GM12878 (cell line): ENCODE measurements at places on chromosomes 16 and 17.

GRCh38 chr17:80460429-80460834 lies 16.0 kb downstream of the NPTX1 start:
- DNase-seq: no peak

DNA sequence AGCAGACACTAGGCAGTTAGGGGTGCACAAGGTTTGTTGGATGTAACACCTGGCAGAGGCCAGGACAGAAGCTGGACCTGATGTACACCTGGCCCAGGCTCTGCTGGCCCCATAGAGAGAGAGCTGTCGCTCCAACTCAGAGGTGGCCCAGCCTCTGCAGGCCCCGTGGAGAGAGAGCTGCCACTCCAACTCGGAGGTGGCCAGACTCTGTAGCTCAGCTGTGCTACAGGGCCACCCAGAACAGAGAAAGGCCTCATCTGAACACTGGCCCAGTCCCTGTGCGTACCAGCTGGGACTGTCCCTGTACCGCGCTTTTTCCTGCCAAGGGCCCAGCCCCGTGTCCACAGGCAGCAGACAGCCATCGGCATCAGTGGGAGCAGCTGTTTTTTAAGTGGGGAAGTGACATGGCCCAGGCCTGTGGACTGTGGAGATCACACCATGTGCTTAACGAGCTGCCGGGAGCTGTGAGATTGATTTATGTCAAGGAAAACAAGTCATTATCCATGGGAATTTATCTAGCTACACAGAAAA lies 176.4 kb upstream of the CHMP6 start:
- DNase-seq: no peak

GRCh38 chr16:48629016-48629415 lies 19.0 kb upstream of the N4BP1 start:
- no peak for DNase-seq

DNA sequence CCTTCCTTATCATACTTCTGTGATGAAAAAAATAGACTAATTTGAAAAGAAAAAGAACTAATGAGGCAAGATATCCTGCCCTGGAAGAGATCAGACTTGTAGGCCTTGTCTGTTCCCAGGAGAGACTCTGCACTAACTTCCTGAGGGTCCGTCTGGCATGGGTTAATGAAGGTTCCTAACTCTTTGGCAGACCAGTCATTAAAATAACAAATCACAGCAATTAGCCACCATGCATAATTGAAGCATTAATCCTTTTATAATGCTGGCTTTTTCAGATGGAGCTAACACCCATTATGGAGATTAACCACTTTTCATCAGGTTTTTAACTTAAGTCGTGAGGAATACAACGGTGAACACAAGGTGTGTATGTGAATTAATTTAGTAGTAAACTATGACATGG lies 10.4 kb upstream of the KRT10 start:
- DNase-seq: no peak

DNA sequence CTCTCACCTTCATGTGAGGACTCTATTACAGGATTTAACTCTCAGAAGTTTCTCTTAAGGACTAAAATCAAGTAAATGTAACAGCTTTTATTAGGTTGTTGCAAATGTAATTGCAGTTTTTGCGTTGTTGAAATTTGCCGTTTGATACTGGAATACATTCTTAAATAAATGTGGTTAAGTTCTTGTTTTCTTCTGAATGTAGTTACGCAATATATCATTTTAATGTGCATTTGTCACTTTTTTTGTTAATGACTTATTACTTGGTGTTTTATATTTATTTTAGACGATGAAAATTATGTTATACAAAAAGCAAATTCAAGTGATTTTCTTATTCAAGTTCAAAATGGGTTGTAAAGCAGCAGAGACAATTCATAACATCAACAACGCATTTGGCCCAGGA lies 76.3 kb downstream of the TTC19 start:
- DNase-seq: no peak

DNA sequence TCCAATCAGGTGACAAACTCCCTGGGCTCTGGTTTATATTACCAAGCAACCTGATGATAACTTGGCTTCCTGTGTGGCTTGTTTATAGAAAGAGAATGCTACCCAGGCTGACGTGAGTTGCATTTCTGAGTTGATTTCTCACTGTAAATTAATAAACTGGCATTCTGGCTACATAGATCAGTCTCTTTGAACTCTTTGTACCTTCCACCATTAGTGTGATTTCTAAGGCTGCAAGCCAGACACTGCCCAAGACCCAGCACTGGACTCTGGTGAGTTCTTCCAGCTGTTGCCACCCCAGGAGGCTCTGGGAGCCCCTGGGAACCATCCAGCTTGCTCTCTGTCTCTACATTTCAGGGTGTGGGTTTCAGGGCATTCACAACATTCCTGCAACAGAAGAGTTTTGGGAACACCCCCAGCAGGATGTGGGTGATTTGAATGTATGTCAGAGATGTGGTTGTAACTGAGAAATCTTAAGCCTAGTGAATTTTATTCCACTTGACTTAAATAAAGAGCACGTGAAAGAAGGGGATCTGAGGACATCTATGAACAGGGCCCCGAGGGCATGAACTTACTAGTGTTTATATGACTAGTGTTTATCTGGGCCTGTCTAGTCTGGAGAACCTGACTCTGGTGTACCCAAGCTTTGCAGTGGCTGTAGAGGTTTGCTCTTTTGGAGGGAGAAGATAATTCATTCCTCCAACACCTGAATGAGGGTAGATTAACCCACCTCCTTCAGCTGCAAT lies 30.3 kb upstream of the LRRC37A start:
- DNase-seq: no peak

DNA sequence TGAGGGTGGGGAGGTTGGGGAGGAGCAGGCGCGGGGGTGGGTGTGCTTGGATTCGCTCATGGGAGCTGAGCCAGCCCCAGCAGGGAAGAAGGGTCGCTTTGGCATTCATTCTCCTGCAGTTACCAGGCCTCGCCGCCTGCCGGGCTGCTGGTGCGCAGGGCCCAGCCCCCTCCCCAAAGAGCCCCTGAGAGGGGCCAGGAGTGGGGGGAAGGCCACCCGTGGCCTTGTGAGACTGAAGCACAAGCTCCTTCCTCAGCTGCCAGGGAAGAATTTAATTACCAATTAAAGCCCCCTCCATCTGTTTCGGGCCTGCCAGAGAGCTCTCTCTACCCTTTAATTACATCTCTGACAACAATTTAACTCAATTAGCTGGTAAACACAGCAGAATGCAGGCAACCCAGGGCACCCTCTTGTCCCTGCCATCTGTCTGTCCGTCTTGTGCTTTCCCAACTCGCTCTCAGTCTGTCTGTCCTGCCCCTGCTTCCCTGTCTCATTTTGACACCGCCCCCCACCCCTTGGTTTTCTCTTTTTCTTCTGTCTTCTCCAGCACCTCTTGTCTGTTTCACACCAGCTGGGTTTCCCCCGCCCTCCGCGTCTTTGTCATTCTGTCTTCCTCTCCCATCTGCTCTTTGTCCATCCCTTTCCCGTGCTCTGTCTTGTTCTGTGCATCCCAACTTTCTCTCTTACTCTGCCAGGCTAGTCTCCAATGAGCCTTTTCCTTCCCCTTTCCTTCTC lies 32.7 kb downstream of the CDK5RAP3 start:
- DNase-seq: no peak

GRCh38 chr17:51046046-51046445 lies 74.6 kb downstream of the SPAG9 start:
- DNase-seq: no peak

- DNase-seq: no peak
Observed at GRCh38 chr16:55370762-55371482, 46.9 kb downstream of the IRX6 start.

GRCh38 chr17:66971264-66971663 lies 6.8 kb downstream of the CACNG4 start:
- DNase-seq: no peak

GRCh38 chr16:50244504-50245416 lies 21.6 kb upstream of the ADCY7 start:
- no peak for DNase-seq

DNA sequence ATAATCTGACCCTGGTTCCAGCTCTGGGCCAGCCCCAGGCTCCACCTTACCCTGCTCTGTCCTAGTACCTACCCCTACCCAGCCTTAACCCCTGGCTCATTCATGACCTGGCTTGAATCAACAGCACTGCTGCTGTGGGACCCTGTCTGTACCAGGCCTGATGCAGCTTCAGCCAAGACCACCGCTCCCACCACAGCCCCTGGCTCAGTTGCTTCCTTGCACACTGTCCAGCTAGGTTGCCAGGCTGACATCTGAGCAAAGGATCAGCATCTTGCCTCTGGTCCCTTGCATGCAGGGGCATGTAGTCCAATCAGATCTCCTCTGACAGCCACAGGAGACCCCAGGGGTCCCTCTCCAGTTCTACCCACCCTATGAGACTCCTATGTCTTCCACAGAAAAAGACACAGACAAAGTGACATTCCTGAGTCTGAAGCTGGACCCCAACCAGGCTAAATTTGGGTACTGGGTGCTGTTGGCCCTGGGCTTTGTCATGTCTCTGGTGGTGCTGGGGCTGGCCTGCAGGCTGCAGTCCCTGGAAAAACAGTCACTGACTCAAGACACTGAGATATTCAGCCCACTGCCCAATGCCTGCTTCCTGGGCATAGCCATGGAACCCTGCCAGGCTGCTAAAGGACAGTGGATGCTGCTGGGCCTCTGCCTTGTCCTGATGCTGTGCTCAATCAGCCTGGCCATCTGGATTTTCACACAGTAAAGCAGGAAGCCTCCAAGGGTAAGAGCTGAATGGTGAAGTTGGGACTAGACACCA lies 3.9 kb upstream of the KCNH6 start:
- DNase-seq: no peak

- no peak for DNase-seq
Observed at GRCh38 chr17:15973016-15973415, 26.5 kb downstream of the ZSWIM7 start.

- no peak for DNase-seq
Observed at GRCh38 chr17:68676856-68677255, 75.7 kb upstream of the FAM20A start.

GRCh38 chr17:81890447-81891302 lies 711 bp downstream of the ALYREF start:
- DNase-seq: no peak

DNA sequence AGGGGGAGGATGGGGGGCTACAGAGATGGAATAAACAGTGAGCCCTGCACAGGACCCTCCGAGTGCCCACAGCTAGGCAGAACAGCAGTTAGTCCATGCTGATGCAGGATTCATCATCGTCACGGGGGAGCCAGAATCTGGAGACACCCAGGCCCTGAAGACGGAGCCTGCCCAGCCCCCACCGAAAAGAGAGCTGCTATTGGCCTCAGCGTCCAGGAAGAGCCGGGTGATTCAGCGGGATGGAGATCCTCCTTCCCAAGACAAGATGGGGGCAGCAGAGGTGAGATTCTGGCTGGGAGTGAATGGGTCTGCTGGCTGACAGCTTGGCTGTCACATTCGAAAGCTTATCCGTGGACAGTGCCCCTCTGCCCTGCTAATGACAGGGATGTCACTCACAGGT lies 133.6 kb upstream of the CRHR1 start:
- DNase-seq: no peak

DNA sequence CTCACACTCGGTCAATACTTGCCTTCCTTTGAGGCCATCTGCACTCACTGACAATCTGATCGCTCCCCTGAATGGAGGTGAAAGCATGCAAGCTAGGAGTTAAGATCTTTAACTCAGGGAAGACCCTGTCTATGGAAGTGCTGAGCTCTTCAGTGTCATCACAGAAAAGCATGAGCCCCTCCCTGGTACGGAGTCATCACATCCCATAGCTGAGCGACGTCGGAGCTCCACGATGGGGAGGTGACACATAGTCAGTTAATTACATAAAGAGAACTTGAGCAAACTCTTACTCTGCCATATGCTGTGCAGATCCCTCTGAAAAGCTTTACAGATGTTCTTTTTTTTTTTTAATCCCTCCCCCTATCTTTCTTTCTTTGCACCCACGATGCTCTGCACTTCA lies 463.2 kb downstream of the WWOX start:
- no peak for DNase-seq

DNA sequence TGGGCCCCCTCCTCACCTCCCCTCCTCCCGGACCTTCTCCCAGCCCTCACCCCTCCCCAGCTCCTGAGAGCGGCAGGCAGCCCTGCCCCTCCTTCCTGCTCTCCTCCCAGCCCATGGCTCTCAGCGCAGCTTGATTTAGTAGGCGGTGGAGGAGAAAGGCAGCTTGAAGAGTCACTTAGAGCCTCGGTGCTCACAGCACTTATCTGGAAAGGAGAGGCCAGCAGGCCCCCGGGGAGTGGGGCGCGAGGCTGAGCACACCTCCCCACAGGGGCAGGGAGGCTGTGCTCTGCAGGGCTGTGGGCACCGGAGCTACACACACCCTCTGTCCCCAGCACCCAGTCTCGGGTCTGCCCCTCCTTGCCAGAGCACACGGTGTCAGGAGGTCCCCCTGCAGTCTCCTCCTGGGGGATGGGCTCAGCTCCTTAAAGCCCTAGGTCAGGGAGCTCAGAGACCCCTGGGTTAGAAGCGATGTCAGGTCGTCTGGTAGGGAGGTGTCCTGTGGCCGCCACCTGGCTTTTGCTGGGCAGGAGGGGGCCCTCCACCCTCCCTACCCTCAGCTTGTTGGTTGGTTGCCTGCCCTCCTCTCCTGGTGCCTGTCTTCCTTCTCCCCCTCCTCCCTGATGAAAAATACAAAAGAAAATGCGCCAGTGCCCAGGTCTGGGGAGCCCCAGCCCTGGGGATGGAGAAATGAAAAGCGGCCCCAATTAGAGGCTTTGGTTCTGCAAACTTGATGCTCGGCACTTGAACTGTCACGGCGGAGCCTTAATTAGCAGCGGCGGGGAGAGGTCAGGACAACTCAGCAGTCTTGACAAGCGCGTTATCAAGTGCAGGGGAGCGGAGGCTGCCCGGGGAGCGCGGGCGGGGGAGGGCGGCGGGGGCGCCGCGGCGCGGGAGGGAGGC lies 151.1 kb upstream of the GSE1 start:
- no peak for DNase-seq

- no peak for DNase-seq
Observed at GRCh38 chr17:27569257-27569722, 61.7 kb upstream of the LGALS9 start.

GRCh38 chr16:82201926-82202325 lies 31.9 kb upstream of the MPHOSPH6 start:
- DNase-seq: no peak

DNA sequence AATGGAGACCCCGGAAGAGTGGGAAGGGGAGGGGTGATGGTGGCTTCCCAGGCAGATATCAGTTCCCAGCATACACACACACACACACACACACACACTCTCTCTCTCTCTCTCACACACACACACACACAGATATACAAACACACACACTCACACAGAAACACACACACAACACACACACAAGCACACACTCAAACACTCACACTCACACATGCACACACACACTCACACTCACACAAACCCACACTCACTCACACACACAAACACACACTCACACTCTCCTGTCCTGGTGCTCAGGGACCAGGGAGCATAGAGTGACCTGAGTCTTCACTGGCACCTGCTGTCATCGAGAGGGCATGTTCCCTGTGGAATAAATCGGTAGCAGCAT lies 5.6 kb downstream of the CA4 start:
- DNase-seq: no peak

GRCh38 chr17:924711-925475 lies 54.7 kb downstream of the NXN start:
- no peak for DNase-seq
